SW480 (cell line): ENCODE measurements at places on chromosomes 3 and 15.
A peak's percentile ranks its signal among the peaks of the same experiment; 100 is the strongest.

GRCh38 chr15:29319823-29320222, 50.2 kb upstream of the NSMCE3 start:
- no peak for DNase-seq

DNA sequence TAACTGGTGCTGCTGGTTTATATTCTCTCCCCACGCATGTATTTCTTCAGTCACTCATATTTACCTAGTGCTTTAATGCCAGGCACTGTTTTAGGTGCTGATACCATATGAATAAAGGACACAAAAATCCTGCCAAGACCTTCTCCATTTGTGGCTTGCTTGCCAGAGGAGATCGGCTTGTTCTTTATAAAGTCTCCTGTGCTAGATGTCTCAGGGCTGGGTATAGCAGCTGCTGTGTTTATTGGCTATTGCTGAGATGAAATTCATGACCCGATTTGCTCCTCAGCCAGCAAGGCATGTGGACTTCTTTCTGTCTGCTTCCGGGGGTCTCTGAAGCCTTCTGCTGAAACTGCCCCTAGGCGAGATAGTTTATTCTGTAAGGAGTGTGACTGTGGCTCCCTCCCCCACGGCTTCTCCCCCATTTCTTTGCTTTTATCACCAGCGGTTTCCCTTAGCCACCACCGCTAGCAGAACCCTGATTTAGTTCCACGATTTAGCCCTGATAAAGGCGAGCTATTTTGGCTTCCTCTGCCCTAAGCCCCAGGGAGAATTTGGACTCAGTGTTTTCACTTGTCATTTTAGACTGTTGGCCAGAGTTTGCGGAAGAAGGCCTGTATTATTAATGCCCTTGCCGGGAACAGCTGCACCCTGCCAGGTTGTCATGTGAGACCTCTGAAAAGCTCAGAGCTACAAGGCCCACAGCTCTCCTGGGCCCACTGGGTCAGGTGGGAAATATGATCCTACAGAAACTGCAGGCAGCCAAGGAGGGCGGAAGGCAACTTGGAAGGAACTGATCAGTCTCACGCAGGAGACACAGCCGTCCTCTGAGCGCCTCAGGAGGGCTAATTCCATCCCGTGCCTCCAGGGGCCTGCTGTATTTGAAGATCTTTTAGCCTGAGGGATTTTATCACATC, 46.8 kb downstream of the ST6GAL1 start:
- no peak for DNase-seq

DNA sequence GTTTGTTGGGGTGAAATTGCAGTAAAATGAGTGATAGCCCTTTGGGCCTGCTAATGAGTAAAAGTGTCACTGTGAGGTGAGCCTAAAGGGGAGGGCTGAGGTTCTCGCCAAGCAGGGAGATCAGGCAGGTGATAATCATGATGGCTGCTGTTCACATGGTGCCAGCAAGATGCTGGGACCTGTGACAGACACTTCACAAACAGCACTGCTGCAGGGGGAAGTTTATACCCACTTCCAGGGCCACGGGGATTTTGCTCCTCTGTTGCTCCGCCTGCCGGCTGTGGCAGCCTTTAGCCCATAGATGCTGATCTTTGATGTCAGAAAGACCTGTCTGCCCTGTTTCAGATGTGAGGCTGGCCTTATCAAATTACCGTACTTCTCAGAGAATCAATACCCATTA, 96.7 kb downstream of the SV2B start:
- no peak for DNase-seq

GRCh38 chr3:178041931-178042330, 494.3 kb upstream of the KCNMB2 start:
- DNase-seq: no peak

- no peak for DNase-seq
These were observed 72.1 kb upstream of the PHLDB2 start for GRCh38 chr3:111786922-111787321.

GRCh38 chr3:11381563-11381962, 109.4 kb downstream of the ATG7 start:
- no peak for DNase-seq

DNA sequence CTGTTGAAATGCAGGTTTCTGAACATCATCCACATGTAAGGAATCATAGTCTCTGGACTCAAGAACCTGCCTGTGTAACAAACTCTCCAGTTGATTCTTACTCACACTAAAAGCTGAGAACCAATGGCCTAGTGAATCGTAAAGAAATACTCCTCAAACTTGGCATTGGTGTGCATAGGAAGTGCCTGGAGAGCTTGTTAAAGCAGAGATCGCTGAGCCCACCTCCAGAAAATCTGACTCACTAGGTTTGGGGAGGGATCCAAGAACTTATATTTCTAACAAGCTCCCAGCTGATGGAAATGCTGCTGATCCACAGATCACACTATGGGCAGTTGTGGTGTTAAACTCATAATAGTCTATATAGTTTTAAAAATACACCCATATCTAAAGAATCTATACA, 55.8 kb upstream of the LMCD1 start:
- no peak for DNase-seq

- peak; percentile 60 for DNase-seq
These were observed 25.1 kb downstream of the STIMATE start for GRCh38 chr3:52872245-52872644.

- DNase-seq: no peak
These were observed 101.5 kb downstream of the PTPRG start for GRCh38 chr3:61662861-61663260.

GRCh38 chr3:34109846-34110245, 311.4 kb downstream of the PDCD6IP start:
- DNase-seq: no peak
